ENCODE measurements at places on chromosomes 13 and 19. TPM values are rescaled to one million over a fixed set of nuclear protein-coding genes. Genes with fewer than 3 reads are reported as not detected.
A peak's percentile ranks its signal among the peaks of the same experiment; 100 is the strongest.

GNA15 gene
- 3.0 TPM for total RNA-seq

- peak; percentile 75 for DNase-seq
Observed at GRCh38 chr19:17235300-17235970, 9.4 kb downstream of the OCEL1 start.

DNA sequence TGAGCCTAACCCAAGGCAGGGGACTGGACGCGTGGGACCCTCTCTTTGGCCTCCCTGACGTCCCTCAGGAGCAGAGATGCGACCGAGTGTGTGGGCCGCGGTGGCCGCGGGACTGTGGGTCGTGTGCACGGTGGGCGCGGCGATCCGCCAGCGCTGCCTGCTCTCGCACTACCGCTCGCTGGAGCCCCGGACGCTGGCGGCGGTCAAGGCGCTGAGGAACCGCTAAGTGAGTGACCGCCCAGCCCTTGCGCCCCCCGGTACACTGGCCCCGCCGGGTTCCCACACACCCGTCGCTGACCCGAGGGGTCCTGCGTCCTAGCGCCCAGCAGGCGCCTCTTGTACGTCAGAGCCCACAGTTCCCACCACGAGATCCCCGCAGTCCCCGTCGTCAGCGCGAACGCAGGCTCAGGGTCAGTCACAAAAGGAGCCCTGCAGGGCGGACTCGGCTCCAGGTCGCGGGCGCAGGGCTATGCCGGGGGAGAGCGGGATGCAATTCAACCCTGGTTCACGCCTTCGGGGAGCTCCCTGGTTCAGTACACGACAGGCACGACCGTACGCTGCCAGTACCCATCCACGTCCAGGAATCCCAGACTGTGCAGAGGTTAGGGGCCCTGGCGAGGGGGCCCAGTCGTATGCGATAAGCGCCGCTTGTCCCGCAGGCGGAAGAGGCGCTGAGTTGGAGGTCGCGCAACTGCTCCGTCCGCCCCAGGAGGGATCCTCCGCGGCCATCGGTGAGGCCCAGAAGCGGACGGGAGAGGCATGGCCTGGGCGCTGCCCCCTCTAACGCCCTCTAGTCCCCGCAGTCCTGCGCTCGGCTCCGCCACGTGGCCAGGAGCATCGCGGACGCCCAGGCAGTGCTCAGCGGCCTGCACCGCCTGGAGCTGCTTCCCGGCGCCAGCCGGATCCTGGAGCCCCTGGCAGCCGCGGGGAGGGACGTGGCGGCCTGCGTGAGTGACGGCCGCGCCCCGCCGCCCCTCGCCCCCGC, 3.6 kb upstream of the IFNL2 start:
- DNase-seq, result no peak

GRCh38 chr19:4768934-4769777, 22.4 kb upstream of the FEM1A start:
- DNase-seq, result peak; percentile 70

SHISA2 gene
- total RNA-seq, result 0.12 TPM

CACNG7 gene
- total RNA-seq, result not detected

- no peak for DNase-seq
Observed at GRCh38 chr19:4533334-4533733, 1.7 kb downstream of the PLIN5 start.

DNA sequence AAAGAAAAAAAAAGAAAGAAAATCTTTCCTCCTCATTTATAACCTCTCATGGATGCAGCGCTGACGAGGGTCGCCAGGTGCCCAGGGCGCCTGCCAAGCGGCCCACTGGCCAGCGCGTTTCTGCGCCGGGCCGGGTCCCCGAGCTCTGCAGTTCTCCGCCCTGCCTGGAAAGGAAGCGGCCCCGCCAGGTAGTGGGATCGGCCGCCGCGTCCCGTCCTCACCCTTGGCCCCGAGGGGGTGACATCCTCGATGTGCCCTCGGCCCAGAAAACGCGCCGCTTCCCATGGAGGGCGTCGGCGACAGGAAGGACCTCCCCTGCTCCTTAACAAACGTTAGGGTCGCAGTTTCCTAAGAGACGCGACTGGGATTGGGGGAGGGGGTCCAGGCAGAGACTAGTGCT, 56.9 kb downstream of the ZNF726 start:
- no peak for DNase-seq

GRCh38 chr13:113224486-113224885, 15.1 kb downstream of the CUL4A start:
- DNase-seq, result no peak

DNA sequence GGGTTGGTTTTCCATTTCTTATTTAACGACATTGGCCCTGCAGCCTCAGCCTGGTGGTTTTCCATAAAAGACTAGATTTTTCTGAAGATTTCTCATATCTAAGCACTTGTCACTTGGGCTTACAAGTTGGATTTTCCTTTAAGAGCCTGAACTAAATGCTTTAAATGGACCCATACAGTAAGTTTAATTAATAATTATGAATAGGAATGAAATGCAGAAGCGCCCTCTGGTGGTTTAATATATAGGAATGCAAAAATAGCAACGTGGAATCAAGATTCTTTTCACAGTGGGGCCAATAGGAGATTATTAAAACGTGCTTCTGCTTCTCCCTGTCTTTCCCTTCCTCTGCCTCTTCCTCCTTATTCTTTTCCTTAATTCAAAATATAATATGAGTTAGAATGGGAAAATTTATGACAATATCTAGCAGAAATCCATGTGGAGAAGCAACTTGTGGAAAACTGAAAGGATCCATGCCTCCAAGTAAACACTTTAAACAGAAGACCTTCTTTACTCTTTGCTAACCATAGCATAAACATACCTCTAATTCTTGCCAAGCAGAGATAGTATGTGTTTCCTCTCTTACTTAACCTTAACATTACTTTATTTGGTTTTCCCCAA, 324.0 kb downstream of the GPC5 start:
- no peak for DNase-seq

PRX gene
- 1.2 TPM for total RNA-seq

SYNGR4 gene
- not detected for total RNA-seq

- no peak for DNase-seq
Observed at GRCh38 chr13:63514886-63515285, 2099.2 kb upstream of the PCDH20 start.

- DNase-seq, result no peak
Observed at GRCh38 chr19:4360641-4361151, 17.3 kb downstream of the MPND start.

DNA sequence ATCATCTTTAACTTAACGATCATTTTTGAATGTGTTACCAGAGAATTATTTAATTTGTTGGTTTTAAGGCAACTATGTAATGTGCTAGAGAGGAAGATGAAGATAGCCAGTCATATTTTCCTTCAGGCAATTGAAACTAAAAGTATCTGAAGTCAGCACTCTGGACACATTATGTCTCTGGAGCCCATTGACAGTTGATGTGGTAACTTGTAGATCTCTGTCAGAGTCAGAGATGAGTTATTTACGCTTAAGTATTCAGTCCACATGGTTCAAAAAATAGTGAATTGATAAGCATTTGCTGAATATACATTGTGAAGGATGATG, 2.1 kb downstream of the ZMYM2 start:
- no peak for DNase-seq

- no peak for DNase-seq
Observed at GRCh38 chr19:3785451-3785937, 687 bp downstream of the MATK start.

CYP4F8 gene
- 0.09 TPM for total RNA-seq

- no peak for DNase-seq
Observed at GRCh38 chr19:49418511-49418910, 4.7 kb downstream of the PTH2 start.

GRCh38 chr13:45704211-45704739, 2.2 kb downstream of the CBY2 start:
- DNase-seq, result no peak

BORA gene
- total RNA-seq, result 6.9 TPM

LIN37 gene
- 5.9 TPM for total RNA-seq

GRCh38 chr13:95217920-95218830, 83.1 kb downstream of the ABCC4 start:
- no peak for DNase-seq

- no peak for DNase-seq
Observed at GRCh38 chr19:48218997-48219396, 36.7 kb downstream of the CARD8 start.

OVOL3 gene
- total RNA-seq, result not detected

ZNF560 gene
- not detected for total RNA-seq

TMEM86B gene
- 2.2 TPM for total RNA-seq

DNA sequence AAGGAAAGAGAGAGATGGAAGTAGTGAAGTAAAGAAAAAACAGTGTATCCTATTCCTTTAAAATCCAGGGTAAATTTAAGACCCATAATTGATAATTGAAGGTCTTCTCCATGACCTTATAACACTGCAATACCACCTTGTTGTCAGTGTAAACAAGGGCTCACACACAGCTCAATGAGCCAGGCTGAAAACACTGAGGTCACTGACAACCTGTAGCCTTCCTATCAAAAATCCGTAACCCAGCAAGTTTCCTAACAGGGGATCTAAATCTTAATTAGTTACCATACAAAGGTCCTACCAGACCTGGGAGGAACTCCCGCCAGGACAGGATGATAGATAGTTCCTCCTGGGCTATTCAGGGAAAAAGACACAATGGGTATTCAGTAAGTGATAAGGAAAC, 1677.1 kb downstream of the OLFM4 start:
- no peak for DNase-seq

DNA sequence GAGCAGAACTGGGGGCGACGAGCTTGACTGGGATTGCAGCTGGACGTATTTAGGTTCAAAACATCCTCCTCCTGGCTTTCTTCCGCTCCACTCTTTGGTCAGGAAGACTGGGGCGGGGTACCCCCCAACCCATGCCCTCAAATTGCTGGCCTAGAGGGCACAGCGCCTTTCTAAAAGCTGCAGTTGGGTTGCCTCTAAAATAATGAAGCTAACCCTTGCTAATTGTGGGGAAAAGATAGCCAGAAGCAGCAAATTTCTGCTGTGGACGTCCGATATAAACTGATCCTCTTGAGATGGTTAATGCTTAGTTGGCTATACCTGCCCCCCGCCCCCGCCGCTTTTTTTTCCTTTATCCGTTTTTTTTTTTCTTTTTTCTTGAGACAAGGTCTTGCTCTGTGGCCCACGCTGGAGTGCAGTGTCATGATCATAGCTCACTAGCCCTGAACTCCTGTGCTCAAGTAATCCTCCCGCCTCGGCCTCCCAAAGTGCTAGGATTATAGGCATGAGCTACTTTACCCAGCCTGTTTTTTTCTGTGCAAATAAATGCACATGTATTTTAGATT, 754 bp upstream of the CHERP start:
- no peak for DNase-seq

KLHL26 gene
- 8.5 TPM for total RNA-seq

KLF1 gene
- total RNA-seq, result not detected

GRCh38 chr19:30602661-30603350, 230.6 kb downstream of the ZNF536 start:
- no peak for DNase-seq

PRDX2 gene
- 249 TPM for total RNA-seq

GRCh38 chr19:47374876-47375693, 26.0 kb downstream of the DHX34 start:
- DNase-seq, result no peak

GRCh38 chr13:72317346-72318109, 409.9 kb downstream of the MZT1 start:
- no peak for DNase-seq

NFIX gene
- total RNA-seq, result 49.8 TPM

DNA sequence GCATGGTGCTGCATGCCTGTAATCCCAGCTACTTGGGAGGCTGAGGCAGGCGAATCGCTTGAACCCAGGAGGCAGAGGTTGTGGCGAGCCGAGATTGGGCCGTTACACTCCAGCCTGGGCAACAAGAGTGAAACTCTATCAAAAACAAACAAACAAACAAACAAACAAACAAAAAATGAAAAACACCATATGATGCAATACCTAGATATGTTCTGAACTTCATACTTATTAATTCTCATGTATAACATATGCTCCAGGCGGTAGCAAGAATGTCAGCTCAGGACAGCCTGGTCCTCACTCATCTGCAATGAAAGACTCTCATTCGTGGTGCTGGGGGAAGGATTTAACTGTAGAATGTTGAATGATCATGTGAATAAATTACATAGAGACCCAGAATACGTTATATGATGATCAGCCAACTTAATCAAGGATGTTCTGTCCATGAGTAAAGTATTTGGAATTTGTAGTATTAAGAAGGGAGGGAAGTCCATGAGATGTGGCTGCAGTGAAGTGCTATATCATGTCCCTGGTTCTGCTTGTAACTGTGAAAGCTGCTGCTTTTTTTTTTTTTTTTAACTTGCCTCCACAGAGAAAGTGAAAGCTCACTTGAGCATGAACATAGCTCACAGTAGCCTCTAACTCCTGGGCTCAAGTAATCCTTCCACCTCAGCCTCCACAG, 206.8 kb downstream of the UQCRFS1 start:
- no peak for DNase-seq

GRCh38 chr13:49300276-49300675, 52.6 kb downstream of the CDADC1 start:
- no peak for DNase-seq

All from left colon (tissue), 2 donors.